ENCODE measurements at places on chromosomes 12 and 14.

DNA sequence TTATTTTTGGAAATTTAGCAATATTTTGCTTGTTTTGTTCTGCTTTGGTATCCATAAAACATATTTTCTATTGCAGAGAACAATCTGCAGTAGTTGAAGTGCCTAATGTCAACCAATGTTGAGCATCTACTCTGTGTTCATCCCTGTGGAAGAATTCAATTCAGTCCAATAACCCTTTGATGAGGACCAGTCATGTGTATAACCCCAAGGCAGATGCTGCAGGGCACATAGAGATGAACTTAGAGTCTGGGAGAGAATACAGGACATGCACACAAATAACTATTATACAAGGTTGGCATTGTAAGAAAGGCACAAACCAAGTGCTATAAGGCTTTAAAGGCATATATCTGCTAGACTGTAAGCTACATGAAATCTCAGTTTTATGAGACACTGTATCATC, 304.7 kb downstream of the LRIG3 start:
- no peak for DNase-seq

DNA sequence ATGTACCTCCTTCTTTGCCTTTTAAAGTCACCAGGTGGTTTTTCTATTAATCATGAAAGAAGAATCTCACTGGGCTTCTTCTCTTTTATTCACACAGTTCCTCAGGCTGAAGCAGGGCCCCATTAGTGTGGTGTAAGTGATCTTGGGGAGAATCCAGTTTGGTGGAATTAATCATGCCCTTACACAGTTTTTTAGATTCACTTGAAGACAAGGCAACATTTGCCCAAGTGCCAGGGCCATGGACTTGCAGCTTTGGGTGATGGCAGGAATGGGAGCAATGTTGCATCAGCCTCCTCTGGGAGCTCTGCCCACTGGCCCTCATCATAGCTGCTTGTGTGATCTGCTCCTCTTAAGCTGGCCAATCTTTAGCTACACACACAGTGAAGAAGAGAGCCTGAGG, 33.8 kb downstream of the KCNK10 start:
- DNase-seq, result no peak

DNA sequence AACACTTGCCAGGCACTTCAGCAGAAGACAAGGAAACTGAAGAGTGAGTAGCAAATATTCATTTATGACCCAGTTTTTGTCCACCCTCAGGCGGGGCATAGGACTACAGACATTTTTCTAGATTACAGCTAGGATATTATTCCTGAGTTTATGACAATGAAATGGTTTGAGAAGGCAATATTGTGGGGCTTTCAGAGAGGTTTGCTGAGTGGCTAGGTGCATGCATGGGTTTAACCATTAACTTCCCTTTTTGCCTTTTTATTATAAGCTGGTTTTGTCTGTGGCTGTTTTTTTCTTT, 104.0 kb upstream of the BCAT1 start:
- DNase-seq, result no peak

- no peak for DNase-seq
Measured at GRCh38 chr14:104845033-104845666, 19.9 kb upstream of the CEP170B start.

GRCh38 chr12:72071030-72071429, 132.4 kb downstream of the TPH2 start:
- no peak for DNase-seq

DNA sequence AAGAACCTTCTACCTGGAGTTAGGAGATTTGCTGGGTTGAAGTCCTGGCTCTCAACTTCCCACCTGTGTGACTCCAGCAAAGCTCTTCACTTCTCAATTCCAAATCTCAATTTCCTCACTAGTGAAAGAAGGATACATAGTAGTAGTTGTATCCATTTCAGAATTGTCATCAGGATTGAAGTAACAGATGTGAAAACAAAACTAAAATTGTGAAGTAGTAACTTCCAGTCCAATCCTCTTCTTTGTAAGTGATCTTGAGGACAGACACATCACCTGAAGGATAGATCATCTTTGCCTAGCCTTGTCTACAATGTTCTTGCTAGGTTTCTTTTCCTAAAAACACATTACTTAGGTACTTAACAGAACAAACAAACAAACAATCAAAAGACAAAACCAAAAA, 1.2 kb upstream of the LRRK2 start:
- DNase-seq, result no peak

GRCh38 chr12:104976703-104977102, 9.4 kb upstream of the NOPCHAP1 start:
- DNase-seq, result no peak

GRCh38 chr12:127595506-127595905, 671.5 kb upstream of the TMEM132C start:
- DNase-seq, result no peak

DNA sequence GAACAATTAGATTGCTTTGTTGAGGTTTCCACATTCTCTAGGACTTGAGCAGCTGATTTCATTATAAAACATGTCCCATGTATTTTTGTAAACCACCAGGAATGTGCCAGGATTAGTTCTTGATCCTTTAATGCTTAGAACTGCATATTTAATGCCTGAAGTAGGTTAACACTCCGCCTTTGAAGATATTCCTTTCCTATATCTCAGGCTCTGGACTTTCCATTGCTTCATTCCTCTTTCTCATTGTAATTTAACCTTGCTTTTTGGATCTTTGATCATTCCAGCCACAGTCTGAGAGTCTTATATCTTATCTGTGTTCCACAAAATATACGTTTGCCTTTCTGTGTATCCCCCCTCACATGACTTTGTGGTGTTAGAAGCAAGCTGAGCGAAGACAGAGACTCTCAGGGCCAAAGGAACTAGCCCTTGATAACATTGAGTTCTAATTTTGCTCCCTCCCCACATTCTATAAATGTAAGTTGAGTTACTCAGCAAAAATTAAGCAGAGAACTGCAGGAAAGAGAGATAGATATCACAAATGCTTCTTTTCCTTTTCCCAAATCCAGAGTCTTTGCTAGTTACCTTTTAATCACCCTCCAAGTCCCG, 2.4 kb upstream of the CLEC1B start:
- DNase-seq, result no peak

GRCh38 chr12:96456265-96456974, 33.0 kb upstream of the CFAP54 start:
- DNase-seq, result no peak

DNA sequence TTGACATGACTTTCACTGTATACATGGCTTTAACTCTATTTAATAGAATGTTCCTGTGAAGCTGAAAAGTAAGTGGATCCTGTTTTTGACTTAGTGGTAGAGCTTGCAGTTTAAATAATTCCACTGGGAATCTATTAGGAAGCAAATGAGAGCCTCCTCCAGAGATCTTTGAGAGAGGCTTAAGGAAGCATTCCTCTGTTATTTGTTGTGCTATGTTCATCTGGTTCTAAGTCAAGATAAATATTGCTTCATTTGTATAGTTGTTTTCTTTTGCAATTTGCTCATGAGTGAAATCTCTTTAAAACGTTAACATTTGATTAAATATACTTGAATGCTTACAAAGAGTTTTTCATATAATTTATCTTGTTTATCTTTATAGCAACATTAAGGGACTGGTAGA, 70.4 kb downstream of the TMTC2 start:
- no peak for DNase-seq

- no peak for DNase-seq
Measured at GRCh38 chr14:57957441-57957840, 91.5 kb upstream of the SLC35F4 start.

DNA sequence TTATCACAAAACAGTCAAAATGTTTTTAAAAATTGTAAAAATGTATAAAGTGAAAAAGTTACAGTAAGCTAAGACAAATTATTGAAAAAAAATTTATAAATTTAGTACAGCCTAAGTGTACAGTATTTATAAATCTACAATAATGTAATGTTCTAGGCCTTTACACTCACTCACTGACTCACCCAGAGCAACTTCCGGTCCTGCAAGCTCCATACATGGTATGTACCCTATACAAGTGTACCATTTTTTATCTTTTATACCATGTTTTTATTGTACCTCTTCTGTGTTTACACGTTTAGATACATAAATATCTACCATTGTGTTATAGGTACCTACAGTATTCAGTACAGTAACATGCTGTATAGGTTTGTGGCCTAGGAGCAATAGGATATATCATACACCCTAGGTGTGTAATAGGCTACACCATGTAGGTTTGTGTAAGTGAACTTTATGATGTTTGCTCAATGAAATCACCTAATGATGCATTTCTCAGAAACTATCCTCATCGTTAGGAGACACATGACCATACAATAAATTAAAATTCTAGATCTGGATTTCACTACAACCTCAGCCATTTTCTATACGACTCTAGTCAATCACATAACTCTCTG, 66.8 kb downstream of the TXNDC16 start:
- no peak for DNase-seq

GRCh38 chr14:30084811-30085210, 157.2 kb upstream of the PRKD1 start:
- no peak for DNase-seq

GRCh38 chr12:49347311-49348193, 864 bp downstream of the DNAJC22 start:
- peak; percentile 54 for DNase-seq

DNA sequence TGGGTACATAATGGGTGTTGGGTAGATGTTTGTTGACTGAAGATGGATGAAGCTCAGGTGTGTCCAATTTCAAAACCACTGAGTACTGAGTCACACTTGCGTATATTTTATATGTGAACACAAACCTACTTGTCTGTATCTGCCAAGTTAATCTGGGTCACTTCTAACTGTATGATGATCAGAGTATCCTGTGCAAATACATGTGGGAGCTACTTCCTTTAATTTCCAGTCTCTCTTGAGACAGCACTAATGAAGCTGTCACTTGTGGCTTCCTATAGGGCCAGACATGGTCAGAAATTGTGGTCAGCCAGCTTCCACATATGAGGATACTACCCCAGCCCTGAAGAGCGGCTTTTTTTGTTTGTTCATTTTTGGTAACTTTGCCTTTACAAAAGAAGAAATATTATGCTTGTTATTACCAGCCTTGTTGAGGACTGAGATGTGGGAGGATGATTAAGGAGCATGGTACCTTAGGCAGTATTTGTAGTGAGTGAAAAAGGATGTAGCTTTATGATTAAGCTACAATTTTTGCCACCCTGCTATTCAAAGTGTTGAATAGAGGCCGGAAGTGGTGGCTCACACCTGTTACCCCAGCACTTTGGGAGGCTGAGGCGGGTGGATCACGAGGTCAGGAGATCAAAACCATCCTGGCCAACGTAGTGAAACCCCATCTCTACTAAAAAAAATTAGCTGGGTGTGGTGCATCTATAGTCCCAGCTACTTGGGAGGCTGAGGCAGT, 32.4 kb downstream of the PLXNC1 start:
- DNase-seq, result peak; percentile 17

GRCh38 chr14:69669375-69669774, 58.0 kb downstream of the SUSD6 start:
- DNase-seq, result no peak

- no peak for DNase-seq
Measured at GRCh38 chr14:54686219-54686870, 119.4 kb downstream of the SAMD4A start.

DNA sequence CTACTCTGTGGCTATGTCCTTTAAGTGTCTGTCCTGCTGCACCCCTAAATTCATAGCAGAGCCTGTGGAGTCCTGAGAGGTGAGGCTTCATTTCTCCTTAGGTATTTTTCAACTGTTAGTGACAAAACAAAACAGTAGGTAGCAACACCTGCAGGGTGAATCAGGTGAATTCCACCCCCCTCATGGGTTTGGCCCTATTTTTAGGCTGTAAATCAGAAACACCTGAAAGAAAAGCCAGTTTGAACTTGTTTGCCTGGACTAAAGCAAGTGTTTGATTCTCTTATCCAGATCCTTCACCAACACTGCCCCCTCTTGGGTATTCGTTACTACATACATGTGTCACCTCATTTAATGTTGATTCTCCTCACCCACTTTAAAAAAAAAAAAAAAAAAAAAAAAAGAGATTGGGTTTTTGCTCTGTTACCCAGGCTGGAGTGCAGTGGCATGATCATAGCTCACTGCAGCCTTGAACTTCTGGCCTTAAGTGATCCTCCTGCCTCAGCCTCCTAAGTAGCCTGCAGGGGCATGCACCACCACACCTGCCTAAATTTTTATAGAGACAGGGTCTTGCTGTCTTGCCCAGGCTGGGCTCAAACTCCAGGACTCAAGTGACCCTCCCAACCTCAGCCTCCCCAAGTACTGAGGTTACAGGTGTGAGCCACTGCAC, 10.3 kb downstream of the TBPL2 start:
- DNase-seq, result peak; percentile 10

GRCh38 chr14:85533861-85534291, 3.9 kb downstream of the FLRT2 start:
- DNase-seq, result no peak

DNA sequence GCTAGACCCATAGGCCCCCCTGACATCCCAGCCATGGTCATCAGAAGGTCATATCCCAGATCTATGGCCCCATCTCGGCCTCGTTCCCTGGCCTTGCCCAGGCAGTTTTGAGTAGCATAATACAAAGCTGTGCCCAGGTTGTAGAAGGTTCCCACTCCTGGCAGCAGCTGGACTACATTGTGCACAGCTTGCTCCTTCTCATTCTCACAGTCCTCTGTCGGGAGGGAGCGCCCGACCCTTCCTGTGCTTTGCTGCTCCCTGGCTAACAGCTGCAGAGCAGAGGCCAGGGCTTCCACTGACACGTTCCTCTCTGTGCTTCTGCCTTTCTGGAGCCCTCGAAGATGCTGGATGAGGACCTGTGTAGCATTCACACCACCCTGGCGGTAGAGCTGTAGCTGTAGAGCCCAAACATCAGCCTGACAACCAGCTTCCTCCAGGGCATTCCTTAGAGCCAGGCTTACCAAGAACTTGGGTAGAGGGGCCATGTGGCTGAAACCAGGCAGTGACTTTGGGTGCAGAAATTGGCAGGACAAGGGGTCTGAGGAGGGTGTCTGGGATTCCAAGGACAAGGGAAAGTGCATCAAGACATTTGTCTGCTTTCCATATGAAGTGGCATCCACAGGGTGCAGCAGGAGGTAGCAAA, 1.0 kb downstream of the APOF start:
- no peak for DNase-seq

- no peak for DNase-seq
Measured at GRCh38 chr14:104935026-104935650, 10.5 kb downstream of the PLD4 start.

- no peak for DNase-seq
Measured at GRCh38 chr12:86660488-86661147, 404.4 kb upstream of the MGAT4C start.

DNA sequence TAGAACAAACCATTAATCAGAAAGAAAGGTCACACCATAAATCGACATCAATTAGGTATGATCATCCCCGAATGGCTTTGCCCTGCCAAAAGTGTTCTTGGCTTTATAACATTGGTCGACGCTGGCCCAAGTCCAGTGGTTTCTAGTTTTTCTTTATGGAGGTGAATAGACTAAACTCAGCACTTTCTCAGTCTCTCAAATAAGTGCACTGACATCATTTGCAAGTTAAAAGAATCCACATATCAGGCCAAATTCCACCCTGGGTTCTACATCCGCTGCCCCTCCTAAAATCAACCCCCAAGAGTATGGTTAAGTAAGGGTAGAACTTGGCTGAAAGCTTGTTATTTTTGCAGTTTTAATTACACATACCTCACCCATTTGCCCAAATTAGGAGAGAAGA, 314.3 kb downstream of the C12orf75 start:
- DNase-seq, result no peak

Data from activated CD8-positive, alpha-beta memory T cell treated with anti-CD3 and anti-CD28 coated beads for 4 hours (primary cell).